Prostate gland (tissue), 2 donors: ENCODE measurements at places on chromosomes 16 and 17. TPM values are rescaled to one million over a fixed set of nuclear protein-coding genes. Genes with fewer than 3 reads are reported as not detected.

DNA sequence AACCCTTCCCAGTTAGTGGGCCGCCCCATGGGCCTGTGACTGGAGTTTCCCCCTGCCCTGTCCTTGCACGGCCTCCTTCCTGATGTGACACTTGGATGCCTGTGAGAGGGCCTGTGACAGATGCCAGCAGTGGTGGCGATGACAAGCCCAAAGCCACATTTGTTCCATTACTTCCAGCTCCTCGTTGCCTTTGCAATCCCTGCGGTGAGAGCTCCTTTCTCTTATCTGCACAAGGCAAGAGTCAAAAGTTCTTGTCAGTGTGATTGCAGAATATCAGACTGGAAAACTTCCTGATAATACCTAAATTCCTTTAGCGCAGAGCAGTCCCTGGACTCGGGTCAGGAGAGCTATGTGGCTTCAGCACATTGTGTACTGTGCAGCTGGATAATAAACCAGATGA lies 54.4 kb upstream of the ARHGAP44 start:
- H3K27me3 ChIP-seq, result no peaks in the 10 kb centered on the region
- H3K36me3 ChIP-seq, result no peaks in the 10 kb centered on the region
- no peak overlapping the region for H3K4me3 ChIP-seq
- no peak for DNase-seq

DNA sequence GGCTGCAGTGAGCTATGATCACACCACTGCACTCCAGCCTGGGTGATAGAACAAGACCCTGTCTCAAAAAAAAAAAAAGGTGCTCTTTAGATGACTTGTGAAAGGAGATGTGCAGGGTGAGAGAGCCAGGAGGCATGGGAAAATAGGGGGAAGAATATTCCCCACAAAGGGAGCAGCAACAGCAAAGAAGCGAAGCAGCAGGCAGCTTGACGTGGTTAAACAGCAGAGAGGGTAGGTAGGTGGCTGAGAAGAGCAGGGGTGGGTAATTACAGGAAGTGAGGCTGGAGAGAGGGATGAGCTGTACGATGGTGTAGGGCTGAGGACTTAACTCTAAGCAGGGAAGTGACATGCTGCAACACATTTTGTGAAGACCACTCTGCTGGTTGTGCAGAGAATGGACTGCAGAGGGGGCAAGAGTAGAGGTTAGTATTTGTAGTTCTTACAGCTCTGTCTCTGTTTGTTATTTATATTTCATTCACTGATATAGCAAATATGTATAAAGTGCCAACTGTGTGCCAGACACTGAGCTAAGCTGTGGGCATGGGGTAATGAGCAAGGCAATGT lies 1.6 kb downstream of the HEATR3 start:
- no peaks in the 10 kb centered on the region for H3K4me1 ChIP-seq
- no peak for DNase-seq
- no peaks in the 10 kb centered on the region for H3K36me3 ChIP-seq
- no peak overlapping the region for H3K27ac ChIP-seq
- H3K4me3 ChIP-seq, result no peak overlapping the region

DNA sequence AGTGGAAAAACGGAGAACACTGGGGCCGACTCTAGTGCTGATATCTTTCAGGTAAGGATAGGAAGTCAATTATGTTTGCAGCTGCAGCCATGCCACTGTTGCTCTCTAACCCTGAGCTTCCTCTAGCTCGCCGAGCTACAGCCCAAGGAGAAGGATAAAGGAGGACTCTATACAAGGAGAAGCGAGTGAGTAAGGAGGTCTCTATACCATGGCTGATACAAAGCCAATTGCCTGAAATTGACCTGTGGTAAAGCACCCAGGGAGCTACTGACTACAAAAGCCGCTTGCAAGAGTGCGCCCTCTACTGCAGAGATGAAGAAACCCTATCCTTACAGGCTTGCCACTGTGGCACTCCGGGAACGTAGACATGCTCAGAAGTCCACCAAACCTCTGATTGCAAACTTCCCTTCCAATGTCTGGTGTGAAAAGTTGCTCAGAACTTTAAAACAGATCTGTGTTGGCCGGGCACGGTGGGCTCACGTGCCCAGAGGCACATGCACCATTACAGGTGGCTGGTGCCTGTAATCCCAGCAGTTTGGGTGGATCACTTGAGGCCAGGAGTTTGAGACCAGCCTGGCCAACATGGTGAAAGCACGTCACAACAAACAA lies 10.8 kb upstream of the SLC46A1 start:
- DNase-seq, result peak; percentile 36
- H3K4me3 ChIP-seq, result no peak overlapping the region
- H3K27ac ChIP-seq, result no peak overlapping the region
- H3K27me3 ChIP-seq, result no peaks in the 10 kb centered on the region

Gene KIF18B
- 2.5 TPM for total RNA-seq

DNA sequence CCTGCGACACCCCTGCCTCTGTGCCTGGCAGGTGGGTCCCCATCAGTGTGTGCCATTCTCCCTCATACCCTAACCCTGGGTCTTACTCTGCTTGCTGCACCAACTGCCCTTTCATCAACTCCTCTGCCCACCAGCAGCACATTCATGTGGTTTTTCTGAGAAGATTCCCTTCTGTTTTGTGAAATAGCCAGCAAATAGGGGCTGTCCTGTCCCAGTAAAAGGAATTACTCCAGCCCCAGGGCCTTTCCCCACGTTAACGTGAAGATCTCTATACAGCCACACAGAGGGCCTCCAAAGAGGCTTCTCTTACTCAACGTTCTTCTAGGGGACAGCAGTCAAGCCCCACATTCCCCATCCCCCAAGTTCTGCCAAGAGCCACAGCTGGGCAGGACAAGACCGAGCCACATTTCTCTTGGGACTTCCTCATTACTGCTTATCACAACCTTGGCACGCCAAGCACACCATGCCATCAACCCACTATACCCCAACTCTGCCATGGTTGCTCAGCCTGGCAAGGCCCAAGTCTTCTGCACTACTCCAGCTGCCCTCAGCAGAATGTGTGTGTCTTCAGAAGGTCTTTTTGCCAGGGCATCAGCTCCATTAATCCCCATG lies 18.7 kb upstream of the CCL2 start:
- H3K4me3 ChIP-seq, result no peak overlapping the region
- peak overlapping the region; percentile 41 for H3K27ac ChIP-seq
- no peaks in the 10 kb centered on the region for H3K36me3 ChIP-seq
- no peak for DNase-seq
- H3K4me1 ChIP-seq, result no peaks in the 10 kb centered on the region

Gene STRADA
- total RNA-seq, result 15.7 TPM
